ENCODE measurements at places on chromosomes 4 and X.
A peak's percentile ranks its signal among the peaks of the same experiment; 100 is the strongest.

DNA sequence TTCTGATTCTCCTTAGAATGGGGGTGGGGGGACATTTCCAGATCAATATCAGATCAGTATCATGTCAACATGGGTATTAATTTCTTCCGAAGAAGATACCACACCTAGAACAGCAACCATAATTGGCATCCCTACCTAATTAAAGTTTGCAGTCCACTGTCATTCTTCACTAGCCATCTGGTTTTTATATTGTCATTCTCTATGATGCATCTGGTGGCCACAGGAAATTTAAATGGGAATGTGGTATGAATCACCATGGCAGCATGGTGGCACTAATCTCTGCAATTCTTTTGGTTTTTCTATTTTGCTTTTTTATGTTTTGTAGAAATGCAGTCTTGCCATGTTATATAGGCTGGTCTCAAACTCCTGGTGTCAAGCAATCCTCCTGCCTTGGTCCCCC lies 16.6 kb upstream of the UBE2D3 start:
- no peak for DNase-seq

GRCh38 chr4:147860960-147861359 lies 129.1 kb downstream of the ARHGAP10 start:
- DNase-seq, result no peak

GRCh38 chr4:184111233-184111832 lies 106.3 kb downstream of the ENPP6 start:
- no peak for DNase-seq

GRCh38 chrX:154598656-154599055 lies 13.7 kb downstream of the CTAG1A start:
- DNase-seq, result no peak

GRCh38 chr4:88090898-88091297 lies 67.5 kb downstream of the ABCG2 start:
- no peak for DNase-seq

DNA sequence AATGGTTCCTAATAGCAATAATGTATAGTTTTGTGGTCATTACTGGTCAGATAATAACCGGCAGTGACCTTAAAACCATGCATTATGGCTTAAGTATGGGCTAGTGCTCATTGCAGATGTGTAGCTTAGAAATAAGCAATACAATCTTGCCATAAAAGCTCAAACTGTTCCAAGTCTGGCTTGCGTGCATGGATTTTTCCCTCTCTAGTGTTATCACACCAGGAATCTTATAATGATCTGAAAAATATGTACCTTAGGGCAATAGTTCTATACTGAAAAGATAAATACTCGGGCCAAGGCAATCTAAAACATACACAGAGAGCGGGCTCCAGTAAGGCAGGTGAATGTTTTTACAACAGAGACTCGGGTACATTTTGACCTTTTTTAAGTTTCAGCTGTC lies 157.8 kb downstream of the DHX15 start:
- DNase-seq, result no peak

- DNase-seq, result no peak
These were observed 8.9 kb downstream of the KDR start for GRCh38 chr4:55116450-55116849.

DNA sequence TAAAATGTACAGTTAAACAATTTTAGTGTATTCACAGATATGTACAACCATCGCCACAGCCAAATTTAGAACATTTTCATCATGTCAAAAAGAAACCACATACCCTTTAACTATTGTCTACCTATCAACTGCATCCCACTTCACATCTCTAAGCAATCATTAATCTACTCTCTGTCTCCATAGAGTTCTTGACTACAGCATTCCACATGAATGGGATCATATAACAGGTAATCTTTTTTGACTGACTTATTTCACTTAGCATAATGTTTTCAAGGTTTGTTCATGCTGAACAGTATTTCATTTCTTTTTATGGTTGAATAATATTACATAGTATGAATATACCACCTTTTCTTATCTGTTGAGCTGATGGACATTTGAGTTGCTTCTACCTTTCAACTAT lies 281.4 kb upstream of the EDA2R start:
- DNase-seq, result no peak

GRCh38 chrX:41473936-41474725 lies 27.0 kb downstream of the NYX start:
- DNase-seq, result no peak

DNA sequence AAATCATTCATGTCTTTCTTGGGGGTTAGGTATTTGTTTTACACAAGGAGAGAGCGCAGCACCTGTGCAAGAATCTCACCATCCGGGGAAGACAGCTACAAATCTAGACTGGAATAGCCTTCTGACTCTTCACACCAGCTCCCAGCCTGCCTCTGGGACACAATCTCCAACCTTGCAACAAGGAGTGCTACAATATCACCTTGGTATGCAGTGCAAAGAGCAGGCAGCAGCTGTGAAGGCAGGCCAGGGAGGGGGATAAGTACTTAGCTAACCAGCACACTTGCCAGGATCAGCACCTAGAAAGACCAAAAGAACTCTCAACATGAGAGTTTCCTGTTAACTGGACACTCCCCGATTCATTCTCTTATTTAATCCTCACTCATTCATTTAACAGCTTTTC lies 235.3 kb downstream of the AR start:
- no peak for DNase-seq

- peak; percentile 77 for DNase-seq
These were observed 2.7 kb downstream of the LEF1 start for GRCh38 chr4:108166038-108166437.

DNA sequence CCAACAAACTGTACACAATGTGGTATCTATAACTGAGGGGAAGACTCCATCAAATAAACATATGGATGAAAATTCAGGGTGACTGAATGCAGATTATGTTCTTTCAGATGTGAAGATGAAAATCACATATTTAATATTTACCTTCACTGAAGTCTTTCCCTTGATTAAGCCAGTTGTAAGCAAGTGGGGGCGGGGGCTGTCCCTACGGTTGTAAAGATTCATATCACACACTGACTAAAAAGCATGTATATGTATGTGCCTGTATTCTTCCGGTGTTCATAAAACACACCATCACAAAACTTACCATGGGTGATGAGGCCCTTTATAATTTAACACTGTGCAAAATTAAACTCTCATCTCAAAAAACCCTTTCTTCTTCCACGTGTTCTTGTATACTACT lies 1.3 kb downstream of the TAB3 start:
- peak; percentile 88 for DNase-seq

GRCh38 chr4:170497112-170497511 lies 407.4 kb upstream of the AADAT start:
- no peak for DNase-seq

- DNase-seq, result peak; percentile 20
These were observed 18.6 kb upstream of the ADRA2C start for GRCh38 chr4:3747581-3747904.

DNA sequence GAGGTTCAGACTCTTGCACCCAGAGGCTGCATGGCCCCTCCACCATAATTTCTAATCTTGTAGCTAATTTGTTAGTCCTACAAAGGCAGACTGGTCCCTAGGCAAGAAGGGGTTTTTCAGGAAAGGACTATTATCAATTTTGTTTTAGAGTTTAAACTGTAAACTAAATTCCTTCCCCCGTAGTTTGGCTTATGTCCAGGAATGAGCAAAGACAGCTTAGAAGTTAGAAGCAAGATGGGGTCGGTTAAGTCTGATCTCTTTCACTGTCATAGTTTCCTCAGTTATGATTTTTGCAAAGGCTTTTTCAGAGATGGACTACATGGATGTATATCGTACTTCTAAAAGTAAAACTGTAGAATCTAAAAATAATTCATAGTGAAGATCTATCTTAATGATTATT lies 258.1 kb upstream of the IL1RAPL1 start:
- DNase-seq, result no peak

GRCh38 chr4:2592572-2592971 lies 56.1 kb downstream of the FAM193A start:
- DNase-seq, result no peak

- peak; percentile 69 for DNase-seq
These were observed 809 bp downstream of the MND1 start for GRCh38 chr4:153345012-153345981.

GRCh38 chrX:47030339-47030738 lies 47.9 kb upstream of the RGN start:
- peak; percentile 6 for DNase-seq

- DNase-seq, result no peak
These were observed 8.0 kb downstream of the IBSP start for GRCh38 chr4:87807402-87807801.

DNA sequence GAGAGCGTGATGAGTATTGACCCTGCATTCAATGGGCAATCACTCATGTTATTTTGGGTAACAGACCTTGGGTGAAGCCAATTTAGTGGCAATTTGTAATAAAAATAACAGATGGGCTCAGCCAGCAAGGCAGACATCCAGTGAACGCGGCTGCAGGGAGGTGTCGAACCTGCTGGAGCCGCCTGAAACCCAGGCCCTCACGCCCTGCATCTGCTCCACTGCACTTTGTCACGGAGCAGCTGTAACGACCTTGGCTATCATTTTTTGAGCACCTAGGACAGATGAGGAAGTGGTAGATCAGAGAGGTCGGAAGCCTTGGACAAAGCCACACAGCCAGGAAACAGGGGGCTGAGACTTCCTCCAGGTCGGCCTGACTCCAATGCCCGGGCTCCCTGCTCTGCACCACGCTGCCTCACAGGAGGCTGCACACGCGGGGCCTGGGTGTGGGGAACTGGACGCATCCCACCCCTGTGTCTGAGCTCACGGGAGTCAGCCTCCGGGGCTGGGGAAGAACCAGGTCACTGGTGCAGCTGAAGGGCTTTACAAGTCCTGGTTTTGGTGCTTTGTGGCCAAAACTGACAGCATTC lies 19.4 kb downstream of the HMX1 start:
- no peak for DNase-seq

DNA sequence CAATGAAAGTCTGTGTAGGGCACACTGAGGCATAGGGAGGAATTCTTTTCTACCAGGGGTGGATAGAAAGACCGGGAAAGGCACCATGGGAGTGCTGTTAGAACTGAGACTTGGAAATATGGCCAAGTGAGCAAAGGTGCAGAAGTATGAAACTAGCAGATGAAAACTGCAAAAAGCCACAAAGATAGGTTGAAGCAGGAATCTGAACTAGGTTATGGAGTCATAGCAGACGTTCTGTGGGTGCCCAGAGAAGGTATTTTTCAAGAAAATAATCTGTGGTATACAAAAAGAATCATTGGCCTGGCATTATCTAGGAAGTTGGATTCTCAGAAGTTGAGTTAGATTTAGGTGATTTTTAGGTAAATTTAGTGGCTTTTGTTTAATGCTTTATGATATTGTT lies 48.5 kb downstream of the SMAD1 start:
- DNase-seq, result no peak
